ENCODE measurements at places on chromosomes 6 and 20.

- no peak for DNase-seq
These were observed 7.8 kb downstream of the STX7 start for GRCh38 chr6:132505158-132505557.

DNA sequence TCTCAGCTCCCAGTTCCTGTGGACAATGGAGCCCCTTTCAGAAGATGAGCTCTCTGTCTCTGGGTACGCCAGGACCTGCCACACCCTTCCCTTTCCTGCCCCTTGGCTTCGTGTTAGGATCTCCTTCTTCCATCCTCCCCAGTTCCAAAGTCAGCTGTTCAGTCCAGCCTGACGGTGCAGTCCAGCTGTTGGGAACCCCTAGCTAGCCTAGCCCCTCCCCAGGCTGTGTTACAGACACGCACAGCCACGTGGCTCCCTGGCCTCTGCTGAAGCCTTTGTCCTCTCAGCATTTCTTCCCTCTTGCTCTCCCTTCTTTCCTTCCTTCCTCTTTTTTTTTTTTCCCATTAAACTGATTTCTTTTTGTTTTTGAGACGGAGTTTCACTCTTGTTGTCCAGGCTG is 12.4 kb upstream of the TFAP2C start:
- no peak for DNase-seq

- peak; percentile 69 for DNase-seq
These were observed 8.2 kb upstream of the TBC1D7 start for GRCh38 chr6:13336553-13336952.

- no peak for DNase-seq
These were observed 164.4 kb upstream of the JARID2 start for GRCh38 chr6:15081447-15081846.

DNA sequence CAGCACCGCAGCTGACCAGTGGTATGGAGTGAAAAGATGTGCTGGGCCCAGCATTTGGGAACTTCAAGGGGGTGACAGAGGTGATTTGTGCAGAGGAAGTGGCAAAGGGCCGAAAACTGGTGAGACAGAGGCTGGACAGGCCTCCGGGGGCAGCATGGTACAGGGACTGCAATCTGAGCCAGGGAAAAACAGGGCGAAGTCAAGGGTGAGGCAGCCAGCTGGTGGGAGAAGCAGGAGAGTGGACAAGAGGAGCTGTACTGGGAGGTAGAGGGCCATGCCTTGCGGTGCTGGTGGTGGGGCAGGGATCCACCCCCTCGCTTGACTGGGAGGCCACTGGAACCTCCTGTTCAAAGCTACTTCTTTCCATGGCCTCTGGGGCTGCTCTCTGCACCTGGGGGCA is 7.3 kb upstream of the GFRA4 start:
- peak; percentile 45 for DNase-seq

GRCh38 chr6:32964776-32965175 is 3.6 kb upstream of the BRD2 start:
- DNase-seq: no peak

DNA sequence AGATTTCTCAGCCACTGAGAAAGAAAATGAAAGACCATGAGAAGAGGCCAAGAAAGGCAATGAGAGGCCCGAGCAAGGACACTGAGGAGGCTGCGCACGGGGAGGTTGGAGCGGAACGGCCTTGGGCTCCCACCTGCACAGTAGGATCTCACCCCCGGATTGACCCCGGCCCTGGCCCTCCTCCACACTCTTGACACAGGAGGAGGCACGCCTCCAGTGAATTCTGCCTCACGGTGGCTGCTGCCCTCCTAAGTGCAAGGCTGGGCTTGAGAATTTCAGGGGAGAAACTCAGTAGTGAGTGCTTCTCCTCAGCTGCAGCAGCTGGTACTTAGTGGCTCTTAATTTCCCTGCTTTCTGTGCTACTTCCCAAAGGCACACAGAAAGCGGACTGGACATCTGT is 18.0 kb downstream of the MRPL14 start:
- DNase-seq: no peak

DNA sequence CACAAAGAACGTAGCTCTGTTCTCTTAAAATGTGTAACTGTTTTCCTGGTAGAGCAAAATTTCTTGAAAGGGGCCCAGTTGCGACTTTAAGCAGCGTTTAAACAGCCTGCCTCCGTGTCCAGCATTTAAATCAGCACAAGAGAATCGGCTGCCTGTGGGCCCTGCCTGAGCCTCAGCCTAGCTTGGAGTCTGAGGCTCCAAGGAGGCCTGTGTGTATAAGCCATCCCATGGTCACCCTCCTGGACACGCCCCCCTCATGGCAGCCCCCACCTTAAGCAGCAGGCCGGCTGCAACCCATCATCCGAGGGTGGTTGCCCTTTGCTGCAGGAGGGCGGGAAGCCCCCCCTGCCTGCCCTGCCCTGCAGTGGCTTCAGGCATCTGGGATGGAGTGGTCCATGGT is 18.9 kb downstream of the SDCBP2 start:
- no peak for DNase-seq

- DNase-seq: no peak
These were observed 418.4 kb downstream of the CD109 start for GRCh38 chr6:74114428-74114827.

- no peak for DNase-seq
These were observed 12.1 kb downstream of the HIVEP1 start for GRCh38 chr6:12024216-12024615.

DNA sequence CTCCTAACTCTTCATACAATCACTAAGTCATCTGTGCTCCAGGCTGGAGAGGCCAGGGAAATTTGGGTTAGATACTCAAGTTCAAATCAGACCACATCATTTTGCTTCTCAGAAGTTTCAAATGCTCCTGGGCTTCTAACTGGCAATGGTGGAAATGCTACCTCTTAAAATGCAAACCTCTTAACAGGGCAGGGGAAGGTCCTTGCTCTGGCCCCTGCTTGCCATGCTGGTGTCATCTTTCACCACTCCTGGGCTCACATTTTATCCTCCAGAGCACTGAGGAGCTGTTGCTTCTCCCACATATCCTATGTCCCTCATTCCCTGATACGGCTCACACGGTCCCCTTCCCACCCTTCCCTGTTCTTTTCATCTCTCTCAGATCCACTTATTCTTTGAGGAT is 41.8 kb upstream of the NT5E start:
- DNase-seq: no peak

- DNase-seq: peak; percentile 76
These were observed 9.3 kb upstream of the TXNDC5 start for GRCh38 chr6:7919871-7920270.

- DNase-seq: no peak
These were observed 516.6 kb upstream of the JARID2 start for GRCh38 chr6:14729129-14729871.

- DNase-seq: no peak
These were observed 263.4 kb downstream of the ARHGAP18 start for GRCh38 chr6:129446272-129447197.

DNA sequence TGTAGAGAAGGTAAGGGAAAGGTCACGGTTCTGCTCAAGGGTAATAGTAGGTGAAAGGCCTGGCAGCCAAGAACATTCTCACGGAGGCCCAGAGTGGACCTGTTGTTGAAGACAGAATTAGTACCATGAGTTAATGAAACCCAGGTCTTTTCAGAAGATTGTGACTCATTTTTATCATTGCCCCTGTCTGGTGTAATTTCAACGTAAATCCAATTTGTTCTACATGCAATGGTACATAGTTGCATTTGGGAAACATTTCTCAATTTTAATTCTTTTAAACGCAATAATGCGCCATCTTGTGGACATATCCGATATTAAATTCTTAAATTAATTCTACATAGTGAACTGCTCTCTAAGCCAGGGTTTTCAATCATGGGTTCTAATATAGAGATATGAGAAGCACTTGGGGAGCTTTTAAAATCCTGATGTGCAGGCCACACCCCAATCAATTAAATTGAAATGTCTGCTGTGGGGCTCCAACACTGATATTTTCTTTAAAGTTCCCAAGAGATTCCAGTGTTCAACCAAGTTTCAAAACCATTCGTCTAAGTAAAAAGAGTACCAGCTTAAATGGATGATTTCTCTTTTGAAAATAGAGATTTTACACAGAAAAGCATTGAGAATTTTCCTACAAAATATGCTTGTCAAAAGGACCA is 257.4 kb downstream of the PLCB1 start:
- DNase-seq: peak; percentile 39

- peak; percentile 28 for DNase-seq
These were observed 243.2 kb downstream of the ARID1B start for GRCh38 chr6:157020398-157020797.

DNA sequence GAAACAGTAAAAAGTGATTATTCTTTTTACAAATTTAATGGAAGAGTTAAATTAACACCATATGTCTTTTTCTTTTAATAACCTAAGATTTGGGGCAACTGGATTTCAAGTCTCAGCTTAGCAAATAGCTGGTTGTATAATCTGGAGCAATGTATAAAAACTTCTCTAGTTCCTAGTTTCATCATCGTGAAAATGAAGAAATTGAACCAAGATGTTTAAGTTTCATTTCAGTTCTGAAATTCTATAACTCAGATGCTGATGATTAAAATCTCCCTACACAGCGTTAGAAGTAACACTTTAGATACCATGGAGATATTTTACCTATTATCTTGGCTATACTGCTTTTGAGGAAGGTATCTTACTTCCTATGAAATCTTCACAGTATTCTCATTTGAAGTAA is 252.0 kb downstream of the KIF16B start:
- DNase-seq: no peak

DNA sequence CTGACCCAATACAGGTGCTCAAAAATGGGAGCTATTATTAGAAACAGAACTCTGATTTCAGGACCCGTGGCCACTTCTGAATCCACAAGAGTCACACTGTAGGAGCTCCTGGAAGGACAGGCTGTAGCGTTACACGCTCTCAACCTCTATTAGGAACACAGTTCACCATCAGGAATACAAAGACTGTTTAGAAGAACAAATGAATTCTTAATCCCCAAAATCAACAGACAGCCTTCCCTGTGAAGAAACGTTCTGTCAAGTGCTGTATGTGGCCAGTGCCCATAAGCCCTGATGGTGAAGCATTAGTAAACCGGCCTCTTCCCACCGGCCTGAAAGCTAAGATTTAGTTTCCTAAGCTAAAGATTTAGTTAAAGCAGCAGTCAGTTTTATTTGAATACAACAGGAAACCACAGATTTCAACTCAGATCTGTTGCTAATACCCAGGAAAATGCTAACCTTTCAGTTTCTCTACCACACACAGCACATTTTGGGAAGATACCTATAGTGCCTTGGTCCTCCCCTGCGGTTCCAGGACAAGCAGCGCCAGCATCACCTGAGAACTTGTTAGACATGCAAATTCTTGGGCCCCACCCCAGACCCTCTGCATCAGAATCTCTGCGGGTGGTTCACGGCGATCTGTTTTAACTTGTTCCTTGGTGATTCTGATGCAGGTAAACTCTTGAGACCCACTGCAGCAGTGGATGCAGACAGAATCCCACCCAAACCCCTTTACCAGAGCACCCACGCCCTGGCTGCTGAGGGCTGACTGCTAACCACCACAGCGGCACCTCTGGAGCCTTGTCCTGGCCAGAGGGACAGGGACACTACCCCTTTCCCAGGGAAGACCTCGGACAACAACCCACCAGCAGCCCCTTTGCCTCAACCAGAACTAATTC is 33.4 kb downstream of the MTRES1 start:
- DNase-seq: no peak

GRCh38 chr20:297925-298775 is 780 bp downstream of the ZCCHC3 start:
- peak; percentile 88 for DNase-seq

DNA sequence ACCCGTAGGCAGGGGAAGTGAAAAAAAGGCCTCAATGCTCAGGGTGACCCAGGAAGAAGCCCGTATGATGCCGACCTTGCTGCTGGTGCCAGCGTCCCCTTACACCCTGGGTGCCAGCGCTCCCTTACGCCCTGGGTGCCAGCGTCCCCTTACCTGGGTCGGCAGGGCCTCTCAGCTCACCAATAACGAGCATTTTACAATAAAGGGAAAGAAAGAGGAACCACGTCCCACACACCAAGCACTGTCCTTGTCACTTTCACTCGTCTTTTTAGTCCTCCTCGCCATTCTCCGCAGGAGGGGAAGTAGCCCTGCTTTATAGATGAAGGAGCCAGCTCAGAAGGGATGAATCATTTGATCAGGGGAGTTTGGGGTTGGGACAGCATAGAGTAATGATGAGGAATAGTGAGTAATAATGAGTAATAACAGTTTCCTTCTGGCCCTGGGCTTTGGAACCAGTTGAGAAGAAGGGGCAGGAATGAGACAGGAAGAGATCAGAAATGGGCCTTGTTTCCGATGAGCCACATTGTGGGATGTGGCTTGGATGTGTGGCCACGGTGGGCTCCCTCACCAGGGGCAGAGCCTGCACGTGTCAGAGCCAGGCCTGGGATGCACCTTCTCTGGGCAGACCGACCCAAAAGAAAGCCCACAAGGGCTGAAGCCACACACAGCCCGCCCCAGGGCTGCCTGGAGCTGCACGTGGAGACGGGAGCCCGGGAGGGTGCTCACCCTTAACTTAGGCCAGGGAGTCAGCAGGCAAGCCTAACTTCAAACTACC is 75.7 kb downstream of the SYNJ2 start:
- peak; percentile 32 for DNase-seq

DNA sequence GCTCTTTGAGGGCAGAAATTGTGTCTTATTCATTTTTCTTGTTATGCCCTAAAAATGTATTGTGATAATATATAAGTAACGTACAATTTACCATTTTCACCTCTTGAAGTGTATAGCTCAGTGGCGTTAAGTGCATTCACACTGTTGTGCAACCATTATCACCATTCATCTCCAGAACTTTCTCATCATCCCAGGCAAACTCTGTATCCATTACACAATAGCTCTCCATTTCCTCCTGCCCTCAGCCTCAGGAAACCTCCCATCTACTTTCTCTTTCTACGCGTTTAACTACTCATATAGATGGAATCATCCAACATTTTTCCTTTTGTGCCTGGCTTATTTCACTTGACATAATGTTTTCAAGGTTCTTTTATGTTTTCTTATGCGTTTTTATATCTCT is 184.6 kb downstream of the ESR1 start:
- DNase-seq: no peak

GRCh38 chr20:49781676-49782075 is 31.0 kb upstream of the SLC9A8 start:
- DNase-seq: no peak

DNA sequence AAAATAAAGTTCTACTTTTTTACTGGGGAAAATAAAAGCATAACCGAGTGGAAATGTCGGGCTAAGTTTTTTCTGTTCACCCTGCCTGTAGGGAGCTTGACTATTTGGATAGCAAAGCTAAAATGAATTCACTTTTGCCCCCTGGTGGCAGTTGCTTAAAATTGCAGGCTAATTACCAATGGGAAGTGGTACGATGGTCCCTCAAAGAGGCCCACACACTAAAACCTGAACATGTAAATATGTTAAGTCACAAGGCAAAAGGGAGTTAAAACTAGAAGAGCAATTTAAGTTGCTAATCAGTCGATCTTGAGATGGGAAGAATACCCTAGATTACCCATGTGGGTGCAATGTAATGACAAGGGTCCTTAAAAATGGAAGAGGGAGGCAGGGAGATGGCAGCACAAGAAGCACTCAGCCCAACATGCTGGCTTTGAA is 916 bp upstream of the SUN5 start:
- DNase-seq: no peak

GRCh38 chr6:69696273-69696672 is 100.5 kb downstream of the LMBRD1 start:
- DNase-seq: peak; percentile 0

GRCh38 chr6:80976336-80976735 is 776.1 kb downstream of the TENT5A start:
- no peak for DNase-seq

- DNase-seq: no peak
These were observed 31.4 kb upstream of the MARCKS start for GRCh38 chr6:113825781-113826180.

- DNase-seq: peak; percentile 14
These were observed 199.7 kb upstream of the SIM1 start for GRCh38 chr6:100664274-100665040.

- peak; percentile 32 for DNase-seq
These were observed 1.6 kb downstream of the DNAJC5 start for GRCh38 chr20:63896264-63897105.

GRCh38 chr20:57986666-57987065 is 241.8 kb downstream of the ANKRD60 start:
- DNase-seq: no peak

Measured in SW480 (cell line).